ENCODE measurements at places on chromosomes 11 and 22. TPM values are rescaled to one million over a fixed set of nuclear protein-coding genes. Genes with fewer than 3 reads are reported as not detected.

KCNA4 gene
- total RNA-seq, result 7.1 TPM

TYR gene
- total RNA-seq, result not detected

CASP1 gene
- total RNA-seq, result 4.1 TPM

PRRG4 gene
- total RNA-seq, result 0.22 TPM

NRXN2 gene
- total RNA-seq, result 0.84 TPM

MPZL2 gene
- 13.0 TPM for total RNA-seq

OR51B4 gene
- total RNA-seq, result not detected

USP2 gene
- 106 TPM for total RNA-seq

GNB1L gene
- 2.4 TPM for total RNA-seq

OR52E8 gene
- total RNA-seq, result not detected

RAG2 gene
- not detected for total RNA-seq

MS4A4A gene
- total RNA-seq, result 72.2 TPM

PRR33 gene
- 0.81 TPM for total RNA-seq

NPAS4 gene
- total RNA-seq, result not detected

LRRC4C gene
- total RNA-seq, result 1.2 TPM
